Muscle of arm (tissue), 14 donors: ENCODE measurements at places on chromosomes 13 and 19. TPM values are rescaled to one million over a fixed set of nuclear protein-coding genes. Genes with fewer than 3 reads are reported as not detected.

Gene SHISA2
- 68.6 TPM for polyA plus RNA-seq

Gene C19orf85
- not detected for polyA plus RNA-seq

Gene NTF4
- polyA plus RNA-seq = 5.3 TPM

Gene EFNA2
- polyA plus RNA-seq = 1.5 TPM

Gene MTRF1
- 17.5 TPM for polyA plus RNA-seq

Gene ATP8A2
- 2.1 TPM for polyA plus RNA-seq

Gene APC2
- polyA plus RNA-seq = 0.71 TPM

DNA sequence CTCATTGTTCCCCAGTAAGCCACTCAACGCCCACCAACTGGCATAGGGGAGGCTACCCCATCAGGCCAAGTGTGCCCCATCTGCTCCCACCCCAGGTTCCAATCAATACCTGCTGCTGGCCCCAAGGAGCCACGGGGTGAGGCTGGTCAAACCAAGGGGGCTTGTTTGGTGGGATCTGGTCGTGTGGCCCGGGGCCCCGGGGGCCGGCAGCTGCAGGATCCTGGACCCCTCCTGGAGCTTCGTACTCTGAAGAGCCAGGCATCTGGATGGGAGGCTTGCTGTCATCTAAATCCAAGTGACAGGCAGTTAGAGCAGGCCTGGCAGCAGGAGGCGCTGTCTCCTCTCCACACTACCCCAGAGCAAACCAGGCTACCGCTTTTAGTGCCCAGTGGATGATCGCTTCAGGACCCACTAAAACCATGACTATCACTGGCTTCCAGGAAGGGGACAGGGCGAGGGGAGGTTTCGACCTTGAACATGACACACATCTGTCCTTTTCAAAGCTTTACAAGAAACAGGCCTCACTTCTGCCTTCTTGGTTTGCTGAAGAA, 14.2 kb downstream of the CHERP start:
- no peak for DNase-seq

GRCh38 chr19:13212759-13213330, 62.6 kb downstream of the IER2 start:
- no peak for DNase-seq

DNA sequence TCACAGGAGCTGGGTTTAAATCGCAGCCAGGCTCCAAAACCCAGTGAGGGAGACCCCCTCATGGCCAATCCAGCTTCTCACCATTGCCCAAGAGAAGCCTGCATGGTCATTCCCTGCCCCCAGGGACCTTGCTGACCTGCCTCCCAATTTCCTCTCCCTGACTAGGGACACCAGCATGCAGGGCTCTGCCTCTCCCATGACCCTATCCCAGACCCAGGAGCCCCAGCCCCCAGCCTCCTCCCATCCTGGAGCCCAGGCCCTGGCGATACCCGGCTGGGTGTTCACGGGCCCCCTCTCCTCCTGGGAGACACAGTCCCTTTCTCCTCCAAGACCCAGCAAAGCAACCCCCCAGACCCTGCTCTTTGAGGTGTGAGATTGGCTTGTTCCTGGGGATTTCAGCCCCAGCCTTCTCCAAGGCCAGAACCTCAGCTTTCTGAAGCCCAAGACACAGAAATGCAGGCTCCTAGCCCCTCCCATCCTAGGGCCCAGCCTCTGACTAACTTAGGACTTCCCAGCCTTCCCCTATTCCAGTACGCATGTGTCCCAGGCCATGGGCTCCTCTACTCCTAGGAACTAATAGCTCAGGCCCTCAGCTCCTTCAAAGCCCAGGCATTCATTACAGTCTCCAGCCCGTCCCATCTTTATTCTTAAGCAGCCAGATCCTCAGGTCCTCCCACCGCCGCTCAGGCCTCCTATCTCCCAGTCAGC, 1.1 kb downstream of the GYS1 start:
- peak; percentile 72 for DNase-seq

DNA sequence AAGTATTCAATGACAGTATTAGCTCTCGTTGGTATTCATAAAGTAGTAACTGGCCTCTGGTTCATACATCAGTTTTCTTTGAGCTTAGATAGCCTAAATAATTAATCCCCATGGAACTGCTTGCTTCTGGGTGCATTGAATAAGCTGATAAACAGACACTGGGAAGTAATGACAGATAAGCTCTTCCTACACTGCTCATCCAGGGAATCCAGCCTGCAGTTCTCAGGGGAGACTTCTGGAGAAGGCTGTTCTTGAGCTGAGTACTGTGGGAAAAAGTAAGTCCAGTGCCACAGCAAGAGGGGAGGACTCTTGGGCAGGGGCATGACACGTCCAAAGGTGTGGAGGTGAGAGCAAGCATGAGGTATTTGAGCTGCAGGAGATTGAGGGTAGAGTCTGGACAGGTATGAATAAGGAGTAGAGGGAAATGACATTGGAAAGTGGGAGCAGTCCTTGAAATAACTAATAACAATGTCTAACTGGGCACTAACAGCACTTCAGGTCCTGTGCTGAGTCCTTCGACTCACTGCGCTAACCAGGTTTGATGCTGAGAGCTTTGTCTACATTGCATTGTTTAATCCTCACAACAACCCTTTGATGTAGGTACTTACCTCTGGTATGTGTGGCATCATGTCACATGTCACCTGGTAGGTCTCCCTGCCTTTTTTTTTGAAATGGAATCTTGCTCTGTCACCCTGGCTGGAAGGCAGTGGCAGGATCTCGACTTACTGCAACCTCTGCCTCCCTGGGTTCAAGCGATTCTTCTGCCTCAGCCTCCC, 7.2 kb downstream of the GARRE1 start:
- DNase-seq = no peak

DNA sequence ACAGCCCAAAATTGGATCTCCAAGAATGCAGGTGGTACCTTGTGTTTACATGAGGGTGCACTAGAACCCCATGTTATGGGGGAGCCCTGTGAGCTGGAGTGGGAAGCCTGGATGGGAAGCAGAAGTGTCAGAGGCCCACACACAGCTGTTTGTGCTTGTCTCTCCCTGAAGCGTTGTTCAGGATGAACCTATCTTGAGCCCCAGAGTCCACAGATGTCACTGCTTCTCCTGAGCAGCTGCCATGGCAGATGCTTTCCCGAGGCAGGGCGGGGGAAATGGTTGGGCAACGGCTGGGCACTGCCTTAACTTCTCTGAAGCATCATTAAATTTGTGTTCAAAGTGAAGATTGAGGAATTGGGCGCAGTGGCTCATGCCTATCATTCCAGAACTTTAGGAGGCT, 17.1 kb upstream of the CHST8 start:
- no peak for DNase-seq

DNA sequence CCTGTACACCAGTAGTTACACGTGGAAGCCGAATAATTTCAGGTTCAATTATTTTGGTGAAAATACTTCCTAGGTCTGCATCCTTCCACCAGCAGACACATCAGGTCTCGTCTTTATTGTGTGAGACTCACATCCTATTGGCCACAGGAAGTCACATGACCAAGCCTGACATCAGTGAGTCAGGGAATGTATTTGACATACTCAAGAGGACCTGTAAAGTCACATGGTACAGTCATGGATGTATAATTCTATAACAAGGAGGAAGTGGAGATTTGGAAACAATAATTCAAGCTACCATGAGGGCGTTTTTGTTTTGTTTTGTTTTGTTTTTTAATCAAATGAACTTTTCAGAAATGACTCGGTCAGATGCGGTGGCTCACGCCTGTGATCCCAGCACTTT, 9.3 kb upstream of the HIF3A start:
- no peak for DNase-seq
